ENCODE measurements at places on chromosomes 1 and 21.

DNA sequence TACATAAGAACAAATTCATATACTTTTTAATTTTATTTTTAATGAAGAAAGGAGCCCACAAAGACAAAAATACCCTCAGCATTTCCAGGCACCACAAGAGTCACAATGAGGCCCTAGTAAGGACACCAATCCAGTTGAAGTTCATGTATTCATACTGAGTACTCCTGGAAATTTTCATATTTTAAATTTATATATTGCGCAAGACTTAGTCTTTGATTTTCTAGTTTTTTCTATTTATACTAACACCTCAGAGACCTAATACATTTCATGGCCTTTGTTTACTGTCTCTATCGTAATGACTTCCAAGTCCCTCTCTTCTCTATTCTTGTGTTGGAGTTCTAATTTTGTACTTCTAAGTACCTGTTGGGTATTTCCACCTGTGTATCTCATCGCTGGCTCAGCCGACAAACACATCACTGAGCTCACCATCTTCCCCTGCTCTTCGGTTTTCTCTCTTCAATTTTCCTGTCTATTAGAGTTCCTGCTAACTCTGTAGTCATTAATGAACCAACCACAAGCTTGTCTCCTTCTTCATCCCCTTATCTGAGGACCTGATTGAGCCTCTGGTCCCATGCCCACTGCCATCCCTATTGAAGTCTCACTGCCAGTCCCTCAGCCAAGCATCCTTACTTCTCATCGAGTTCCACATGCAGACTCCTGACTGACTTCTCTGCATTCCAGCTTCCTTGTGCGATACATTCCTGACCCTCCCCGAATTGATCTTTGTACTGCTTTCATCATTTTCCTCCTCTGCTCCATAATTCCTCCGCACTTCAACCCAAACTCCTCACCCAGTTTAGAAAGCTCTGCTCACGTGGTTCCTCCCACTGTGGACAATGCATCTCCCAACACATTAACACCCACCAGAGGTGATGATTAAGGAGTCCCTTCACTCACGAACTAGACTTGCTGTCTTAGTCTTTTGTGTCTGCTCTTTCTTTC lies 17.3 kb upstream of the IRF2BP2 start:
- no peak for DNase-seq

- DNase-seq = no peak
Observed at GRCh38 chr1:205438213-205439158, 16.6 kb upstream of the LEMD1 start.

DNA sequence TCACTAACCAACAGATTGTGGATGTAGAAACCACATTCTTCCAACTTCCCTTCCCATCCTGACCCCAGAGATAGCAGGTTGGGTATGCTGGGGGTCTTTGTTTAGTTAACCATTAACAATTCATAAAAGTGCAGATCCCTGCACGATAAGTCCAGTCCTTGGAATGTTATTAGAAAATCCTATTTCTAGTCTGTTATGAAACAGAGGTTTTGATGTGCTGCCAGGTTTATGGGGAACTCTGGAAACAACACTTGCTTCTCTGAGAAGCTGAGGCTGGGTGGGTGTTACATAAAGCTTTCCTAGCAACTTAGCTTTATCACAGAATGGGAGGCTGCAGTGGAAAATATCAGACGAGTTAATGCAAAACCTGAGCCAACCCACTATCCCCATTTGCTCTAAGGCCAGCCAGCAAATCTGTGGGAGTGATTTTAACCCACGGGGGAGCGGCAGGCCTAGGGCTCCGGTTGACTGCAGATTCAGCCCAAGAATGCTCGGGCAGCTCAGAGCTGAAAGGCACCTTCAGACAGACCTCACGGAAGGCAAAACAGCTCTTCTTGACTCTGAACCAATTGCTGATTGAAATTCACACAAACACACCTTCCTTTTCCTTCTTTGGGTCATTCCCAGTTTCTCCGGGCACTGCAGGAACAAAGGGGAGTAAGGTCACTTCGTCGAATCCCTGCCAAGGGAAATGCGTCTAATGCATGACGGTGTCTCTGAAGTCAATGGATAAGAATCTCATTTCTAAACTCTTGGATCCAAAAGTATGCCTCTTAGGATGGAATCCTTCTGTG lies 111.7 kb upstream of the IRF2BP2 start:
- no peak for DNase-seq

DNA sequence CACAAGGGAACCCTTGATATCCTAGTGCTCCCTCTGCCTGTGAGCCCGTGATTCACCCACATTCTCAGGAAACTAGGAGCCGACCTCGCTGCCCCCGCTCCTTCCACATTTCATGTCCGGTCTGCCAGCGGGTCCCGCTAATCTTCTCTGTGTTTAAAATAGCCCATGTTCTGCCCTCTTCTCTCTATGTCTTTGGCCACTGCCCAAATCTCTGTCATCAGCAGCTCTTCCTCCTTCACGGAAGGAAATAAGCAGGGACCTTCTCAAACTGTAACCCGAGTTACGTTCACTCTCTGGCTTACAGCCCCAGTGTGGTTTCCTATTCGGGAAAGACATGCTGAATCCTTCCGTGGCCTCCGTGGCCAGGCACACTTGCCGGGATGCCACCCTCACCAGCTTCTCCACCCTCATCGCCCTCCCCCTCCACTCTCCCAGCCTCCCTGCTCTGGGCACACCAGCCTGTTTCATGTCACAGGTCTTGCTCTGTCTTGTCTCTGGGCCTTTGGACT lies 21.1 kb upstream of the UBXN10 start:
- DNase-seq = no peak

- peak; percentile 82 for DNase-seq
Observed at GRCh38 chr1:206556750-206557635, 49.7 kb downstream of the RASSF5 start.

DNA sequence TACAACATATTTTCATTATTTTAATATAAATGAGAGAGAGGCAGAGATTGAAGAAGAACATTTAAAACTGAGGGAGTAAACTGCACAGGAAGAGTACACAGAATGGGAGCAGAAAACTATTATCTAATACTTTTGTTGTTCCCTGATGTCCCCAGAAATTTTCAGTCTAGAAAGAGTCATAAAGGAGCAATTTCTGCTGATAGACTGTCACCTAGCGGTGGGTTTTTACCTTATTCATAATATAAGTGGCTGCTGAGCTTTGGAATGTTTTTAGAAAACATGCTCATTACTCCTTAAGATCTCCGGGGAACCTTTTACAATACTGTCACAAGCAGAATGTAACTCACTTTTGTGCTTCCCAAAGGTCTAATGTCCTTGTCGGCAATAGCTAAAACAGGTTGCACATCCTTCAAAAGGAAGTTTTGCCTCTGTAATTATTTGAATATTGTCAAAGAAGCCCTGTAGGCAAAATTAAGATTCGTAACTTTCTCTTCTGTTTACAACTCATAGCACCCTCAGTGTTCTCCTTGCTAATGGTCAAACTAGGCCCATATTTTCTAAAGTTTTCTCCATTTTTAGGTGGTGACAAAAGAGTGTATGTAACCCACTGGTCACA lies 4.9 kb upstream of the NPL start:
- DNase-seq = no peak

- no peak for DNase-seq
Observed at GRCh38 chr1:24465638-24466037, 37.0 kb upstream of the RCAN3 start.

GRCh38 chr1:185367218-185367617 lies 50.2 kb upstream of the IVNS1ABP start:
- no peak for DNase-seq

DNA sequence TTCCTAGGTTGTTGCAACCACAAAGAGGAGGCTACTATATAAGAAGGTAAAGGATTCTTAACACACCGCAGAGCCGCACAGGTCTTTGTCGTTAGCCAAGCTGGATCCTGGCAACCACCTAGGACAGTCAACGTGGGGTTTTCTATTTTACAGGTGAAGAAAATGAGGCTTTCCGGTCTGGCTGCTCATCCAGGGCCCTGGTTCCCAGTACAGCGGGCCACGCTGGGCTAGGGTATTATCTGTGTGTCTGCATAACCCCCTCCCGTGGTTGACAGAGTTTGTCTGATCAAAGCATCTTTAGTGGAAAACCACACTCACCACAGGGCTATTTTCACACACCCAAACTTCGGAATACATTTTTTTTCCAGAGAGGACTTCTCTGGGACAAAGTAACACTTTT lies 39.0 kb upstream of the PDE9A start:
- no peak for DNase-seq

DNA sequence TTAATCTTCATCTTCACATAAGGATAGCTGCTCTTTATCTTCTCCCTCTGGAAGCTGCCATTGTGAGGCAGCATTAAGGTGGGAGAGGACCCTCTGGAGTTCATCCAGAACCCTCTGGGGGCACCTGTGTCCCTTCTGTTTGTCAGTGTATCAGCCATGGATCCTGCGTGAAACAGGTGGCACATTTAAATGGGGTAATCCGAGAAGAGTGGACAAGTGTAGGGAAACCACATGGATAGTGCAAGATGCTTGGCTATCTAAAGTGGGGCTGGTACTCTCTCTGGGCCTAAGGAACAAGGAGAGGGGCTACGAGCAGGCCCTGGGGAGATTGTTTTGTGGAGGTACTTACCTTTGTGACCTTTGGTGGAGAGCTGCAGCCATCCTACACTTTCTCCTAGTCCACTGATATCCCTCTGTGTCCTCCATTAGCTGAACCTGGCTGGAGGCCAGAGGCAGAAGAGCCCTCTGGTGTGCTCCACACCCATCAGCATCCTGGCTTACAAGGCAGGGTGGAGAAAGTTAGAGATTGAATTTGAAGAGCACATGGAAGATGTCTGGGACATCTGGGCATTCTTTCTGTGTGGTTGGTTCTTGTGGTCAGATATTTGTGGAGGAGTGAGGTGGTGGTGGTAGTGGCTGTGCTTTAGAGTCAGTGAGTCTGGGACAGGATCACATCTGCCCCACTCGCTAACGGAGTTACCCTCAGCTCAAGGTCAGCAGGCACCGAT lies 117.7 kb downstream of the FGGY start:
- DNase-seq = no peak

DNA sequence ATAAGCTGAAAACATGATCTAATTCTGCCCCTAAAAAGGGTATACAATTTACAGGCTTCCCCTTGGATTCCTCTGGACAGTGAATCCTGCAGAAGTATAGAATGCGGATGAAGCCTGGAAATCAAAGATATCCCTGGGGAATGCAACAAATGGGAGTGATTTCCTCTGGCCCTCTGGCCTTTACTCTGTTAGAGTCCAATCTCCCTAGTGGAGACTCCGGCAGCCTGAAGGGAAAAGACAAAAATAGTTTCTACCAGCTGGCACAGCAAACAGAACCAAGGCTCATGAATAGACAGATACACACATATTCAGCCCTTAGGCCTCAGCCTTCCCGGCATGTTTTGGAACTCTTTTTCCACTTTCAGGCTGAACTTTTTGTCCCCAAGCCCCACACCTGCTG lies 3.9 kb upstream of the LRRC52 start:
- no peak for DNase-seq

- no peak for DNase-seq
Observed at GRCh38 chr21:39348040-39348354, 891 bp downstream of the HMGN1 start.

DNA sequence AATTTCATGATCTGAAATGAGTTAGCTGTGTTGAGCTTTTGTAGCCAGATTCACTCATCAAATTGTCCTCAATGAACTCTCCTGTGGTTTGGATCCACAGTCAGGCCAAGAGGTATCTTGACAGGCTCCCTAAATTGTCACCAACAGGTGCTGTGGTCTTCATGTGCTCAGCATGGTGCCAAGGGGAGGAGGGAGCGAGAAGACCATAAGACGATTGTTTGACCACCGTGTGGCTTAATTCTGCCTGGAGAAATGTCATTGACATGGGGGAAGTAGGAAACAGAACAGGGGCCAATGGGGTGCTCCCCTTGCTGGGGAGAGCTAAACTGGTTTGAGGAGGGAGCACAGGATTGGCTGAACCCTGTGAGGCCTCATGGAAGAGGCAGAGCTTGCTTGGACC lies 219.3 kb downstream of the KCNJ6 start:
- DNase-seq = no peak

DNA sequence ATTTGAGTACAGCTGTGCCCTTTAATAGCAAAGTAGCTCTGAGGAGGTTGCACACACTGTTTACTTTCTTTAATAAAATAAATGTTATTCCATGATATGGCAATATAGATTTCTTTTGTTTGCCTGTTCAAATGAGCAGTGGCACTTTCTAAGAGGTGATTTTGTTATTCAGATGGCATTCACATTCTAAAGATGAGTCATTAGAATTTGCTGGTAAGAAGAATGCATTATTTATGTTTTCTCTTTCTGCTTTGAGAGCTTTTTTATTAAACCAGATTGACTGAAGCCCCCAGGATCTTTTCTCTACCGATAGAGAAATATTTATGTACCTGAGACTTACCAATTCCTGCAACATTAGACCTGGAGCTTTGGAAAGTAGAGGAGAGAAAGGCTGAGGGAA lies 11.2 kb upstream of the LEPR start:
- DNase-seq = no peak

GRCh38 chr1:43963006-43963405 lies 6.8 kb upstream of the DPH2 start:
- no peak for DNase-seq

- DNase-seq = no peak
Observed at GRCh38 chr1:222582099-222582774, 7.5 kb downstream of the TAF1A start.

DNA sequence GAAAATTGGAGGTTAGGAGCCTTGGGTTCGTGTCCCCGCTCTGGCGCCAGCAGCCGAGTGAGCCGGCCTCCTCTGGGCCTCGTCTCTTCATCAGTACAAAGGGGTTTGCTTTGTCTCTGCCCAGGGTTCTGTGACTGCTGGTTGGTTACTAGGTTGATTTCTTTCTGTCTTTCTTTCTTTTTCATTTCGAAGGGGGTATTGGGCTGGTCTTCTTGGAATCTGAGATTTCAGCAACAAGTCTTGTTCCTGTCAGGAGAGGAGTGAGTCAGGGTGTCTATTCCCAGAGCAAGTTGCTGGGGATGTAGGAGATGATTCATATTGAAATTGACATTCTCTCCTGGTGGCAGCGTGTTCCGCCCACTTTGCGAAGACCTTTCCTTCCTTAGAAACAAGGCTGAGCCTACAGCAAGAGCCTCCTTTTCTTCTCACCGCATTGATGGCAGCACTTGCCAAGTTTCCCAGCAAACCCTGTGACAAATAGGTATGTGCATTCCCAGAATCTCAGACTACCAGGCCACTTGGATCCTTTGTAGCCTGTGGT lies 79.2 kb downstream of the MAN1C1 start:
- DNase-seq = no peak

GRCh38 chr1:98398649-98399048 lies 262.9 kb upstream of the SNX7 start:
- no peak for DNase-seq

DNA sequence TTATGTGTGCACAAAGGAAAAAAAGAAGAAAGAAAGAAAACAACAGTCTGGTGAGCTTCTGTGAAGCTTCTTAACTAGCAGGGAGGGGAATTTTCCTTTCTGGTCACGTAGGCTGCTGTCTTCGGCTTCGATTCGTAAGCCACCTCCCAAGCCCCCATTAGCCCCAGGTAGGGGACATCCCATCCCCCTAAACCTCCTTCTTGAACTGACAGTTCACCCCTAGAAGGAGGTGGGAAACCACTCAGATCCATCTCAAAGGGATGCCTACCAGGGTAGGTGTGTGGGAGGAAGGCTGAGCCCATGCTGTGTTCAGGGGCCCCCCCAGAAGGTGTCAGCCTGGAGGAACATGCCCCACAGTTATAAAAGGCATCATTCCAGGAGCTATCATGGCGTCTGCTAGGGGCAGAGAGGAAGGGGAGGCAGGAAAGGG lies 25.8 kb downstream of the CD247 start:
- no peak for DNase-seq
